CD4-positive, alpha-beta T cell treated with Interleukin-17A for 1 hour (primary cell): ENCODE measurements at places on chromosomes 5 and 9.

GRCh38 chr9:133003671-133004090 is 25.2 kb downstream of the GFI1B start:
- no peak for DNase-seq

DNA sequence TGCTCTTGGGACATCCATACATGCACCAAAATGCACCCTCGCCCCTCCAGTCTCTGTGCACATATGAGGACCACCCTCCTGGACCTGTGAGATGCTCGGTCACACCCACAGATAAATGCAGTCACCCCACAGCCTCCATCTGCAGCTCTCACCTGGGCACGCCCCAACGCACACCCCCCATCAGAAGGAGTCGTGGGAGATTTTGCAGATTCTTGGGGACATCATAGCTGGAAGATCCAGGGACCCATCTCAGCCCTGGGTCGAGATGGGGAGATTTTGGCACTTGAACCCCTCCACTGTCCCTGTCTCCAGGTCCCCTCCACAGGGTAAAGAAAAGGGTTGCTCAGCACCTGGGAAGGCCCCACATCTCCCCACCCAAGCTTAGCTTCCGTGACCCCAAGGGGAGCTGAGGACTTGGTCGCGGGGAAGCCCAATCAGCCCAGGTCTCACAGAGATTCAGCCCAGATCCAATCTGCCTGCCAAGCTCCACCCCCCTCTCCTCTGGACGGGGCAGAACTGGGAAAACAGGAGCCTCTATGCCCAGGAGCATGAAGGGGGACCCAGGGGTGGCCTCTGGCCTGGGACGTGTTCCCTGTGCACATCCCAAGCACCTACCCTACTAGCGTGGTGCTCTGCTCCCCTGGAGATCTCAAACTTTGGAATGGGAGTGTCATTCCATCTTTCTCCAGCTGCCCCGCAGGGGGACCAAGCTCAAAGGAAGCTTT is 89.2 kb upstream of the LMX1B start:
- no peak for DNase-seq

DNA sequence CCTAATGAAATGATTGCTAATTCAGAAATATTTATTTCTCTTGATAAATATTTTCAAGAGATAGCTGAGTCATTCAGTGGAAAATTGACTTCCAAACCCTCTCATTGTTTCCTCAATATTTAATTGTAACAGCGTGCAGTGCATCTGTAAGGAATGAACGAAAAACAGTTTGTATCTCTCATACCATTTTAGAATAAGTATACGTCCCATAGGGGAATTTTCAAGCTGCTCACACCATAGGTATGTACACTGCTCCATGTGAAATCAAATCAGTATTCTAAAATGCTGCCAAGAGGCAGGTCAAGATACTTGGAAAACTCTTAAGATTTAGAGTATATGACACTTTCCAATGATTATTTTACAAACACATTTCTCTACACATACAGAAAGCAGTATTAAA is 202.2 kb downstream of the ARL15 start:
- DNase-seq, result no peak

DNA sequence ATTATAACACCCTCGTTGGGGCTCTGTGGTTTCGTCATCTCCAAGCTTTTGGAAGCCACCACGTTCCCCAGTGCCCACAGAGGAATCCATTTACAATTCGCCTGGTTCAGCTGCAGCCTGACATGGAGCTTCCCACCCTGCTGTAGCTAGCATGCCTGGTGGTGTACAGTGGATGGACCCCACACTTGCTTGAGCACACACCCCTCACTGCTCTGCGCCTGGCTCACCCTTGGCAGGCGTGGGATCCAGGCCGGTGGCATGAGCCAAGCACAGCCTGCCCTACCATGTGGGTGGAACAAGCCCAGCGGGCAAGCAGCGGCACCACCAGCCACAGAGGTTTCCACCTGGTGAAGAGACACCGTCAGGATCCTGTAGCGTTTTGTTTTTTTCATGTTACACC is 1045.7 kb upstream of the CDH9 start:
- DNase-seq, result no peak

DNA sequence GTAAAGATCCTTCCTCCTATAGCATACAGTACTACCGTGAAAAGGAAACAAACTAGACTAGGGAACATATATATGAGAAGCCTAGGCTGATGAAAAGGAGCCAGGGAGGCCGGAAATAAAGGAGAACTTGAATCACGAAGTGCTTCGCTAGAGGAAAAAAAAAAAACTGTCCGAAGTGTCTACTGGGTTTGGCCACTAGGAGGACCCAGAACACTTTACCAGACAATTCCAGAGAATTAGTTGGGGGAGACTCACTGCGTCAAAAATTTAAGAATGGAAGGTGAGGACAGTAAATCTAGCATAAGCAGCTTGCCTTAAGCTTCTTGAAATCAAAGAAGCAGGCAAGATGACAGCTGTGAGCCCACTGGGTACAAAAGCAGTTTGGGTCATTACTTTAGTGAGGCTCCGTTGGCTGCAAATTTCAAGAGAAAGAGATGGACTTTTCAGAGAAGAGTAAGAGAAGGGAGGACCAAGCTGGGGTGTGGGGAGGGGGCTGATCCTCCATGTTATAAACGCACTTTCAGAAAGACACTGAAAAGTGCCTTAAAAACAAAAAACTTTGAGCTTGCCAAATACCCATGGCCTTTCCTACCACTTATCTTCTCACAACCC is 47.4 kb downstream of the P4HA2 start:
- no peak for DNase-seq

DNA sequence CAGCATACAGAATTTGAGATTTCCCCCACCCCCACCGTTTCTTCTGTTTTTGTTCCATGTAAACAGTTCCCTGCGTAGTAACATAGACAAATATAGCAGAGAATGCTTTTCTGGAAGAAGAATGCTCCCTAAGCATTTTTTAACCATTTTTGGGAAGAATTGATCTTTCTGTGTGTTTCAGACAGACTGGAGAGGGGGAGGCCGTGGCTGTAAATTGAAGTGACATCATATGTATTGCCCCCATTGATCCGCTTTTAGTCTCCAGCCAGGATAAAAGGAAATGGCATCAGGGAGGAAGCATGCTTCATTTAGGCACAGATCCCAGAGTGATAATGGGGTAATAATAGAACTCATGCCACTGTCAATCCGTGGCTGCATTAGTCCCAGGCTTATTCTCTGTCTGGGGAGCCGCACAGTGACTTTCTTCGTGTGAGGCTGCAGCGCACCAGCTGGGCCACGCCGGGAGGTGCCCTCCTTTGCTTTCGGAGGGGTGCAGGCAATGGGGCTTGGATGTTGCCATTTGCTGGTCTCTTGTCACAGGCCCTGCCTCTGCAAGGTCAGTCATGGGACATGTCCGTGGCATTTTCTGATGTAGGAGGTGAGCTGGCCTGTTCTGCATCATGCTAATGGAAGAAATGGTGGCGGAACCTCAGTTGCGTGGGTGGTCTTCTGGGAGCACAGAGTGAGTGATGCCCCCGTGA is 261.5 kb downstream of the FANCC start:
- DNase-seq, result no peak

DNA sequence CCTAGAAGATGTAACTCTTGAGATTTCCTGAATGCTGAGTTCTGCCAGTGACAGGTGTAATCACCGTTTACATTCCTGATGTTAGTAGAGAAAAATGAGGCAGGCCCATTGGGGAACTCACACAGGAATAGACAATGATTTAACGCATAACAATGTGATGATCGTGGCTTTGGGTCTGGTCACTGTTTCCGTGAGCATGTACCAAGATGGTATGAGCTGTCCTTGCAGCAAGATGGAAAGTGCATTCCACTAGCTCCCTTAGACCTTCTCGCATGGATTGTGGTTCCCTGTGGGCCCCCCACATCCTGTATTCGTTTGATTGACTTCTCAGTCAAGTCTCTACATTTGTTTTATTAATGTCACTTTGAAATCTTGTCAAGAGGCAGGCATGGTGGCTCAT is 124.0 kb upstream of the DAP start:
- no peak for DNase-seq

DNA sequence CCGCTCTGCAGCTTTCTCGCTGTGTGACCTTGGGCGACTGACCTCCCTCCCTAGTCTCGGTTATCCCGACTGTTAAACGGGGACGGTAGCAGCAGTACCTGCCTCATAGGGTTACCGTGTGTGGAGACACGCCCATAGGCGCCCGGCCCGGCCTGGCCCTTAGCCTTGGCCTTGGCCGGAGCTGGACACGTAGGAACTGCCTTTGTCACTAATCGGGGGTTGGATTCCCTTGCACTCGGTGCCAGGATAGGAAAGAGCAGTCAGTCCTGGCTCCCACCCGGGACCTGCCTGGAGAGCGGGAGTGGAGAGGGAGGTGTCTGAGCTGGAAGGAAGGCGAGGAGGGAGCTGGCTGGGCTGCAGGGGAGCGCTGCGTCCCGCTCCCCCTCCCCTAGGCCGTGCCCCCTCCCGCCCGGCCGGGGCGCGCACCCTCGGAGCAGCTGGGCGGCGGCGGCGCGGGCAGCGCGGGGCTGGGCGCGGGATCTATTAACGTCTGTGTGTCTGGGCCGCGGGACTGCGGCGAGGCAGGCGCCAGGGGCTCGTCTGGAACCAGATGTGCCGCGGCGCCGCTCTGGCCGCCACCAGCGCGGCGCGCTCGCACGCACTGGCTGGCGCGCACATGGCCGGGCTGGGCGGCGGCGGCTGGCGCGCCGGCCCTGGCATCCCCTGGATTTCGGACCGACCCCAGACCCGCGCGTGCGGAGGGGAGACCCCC is 31.7 kb downstream of the PRRX2 start:
- no peak for DNase-seq

DNA sequence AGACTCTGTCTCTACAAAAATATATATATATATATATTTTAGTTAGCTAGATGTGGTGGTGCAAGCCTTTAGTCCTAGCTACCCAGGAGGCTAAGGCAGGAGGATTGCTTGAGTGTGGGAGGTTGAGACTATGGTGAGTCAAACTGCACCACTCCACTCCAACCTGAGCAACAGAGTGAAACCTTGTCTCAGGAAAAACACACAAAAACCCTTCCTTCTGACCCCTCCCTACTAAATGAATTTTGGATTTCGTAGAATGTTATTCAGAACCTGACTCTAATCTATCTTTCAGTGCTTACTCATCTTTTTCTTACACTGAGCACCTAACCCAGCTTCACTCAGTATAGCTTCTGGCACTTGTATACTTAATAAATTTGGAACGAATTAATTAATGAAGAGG is 35.2 kb upstream of the IL7R start:
- no peak for DNase-seq

GRCh38 chr5:100518377-100518776 is 16.8 kb upstream of the FAM174A start:
- DNase-seq, result no peak

- no peak for DNase-seq
Observed at GRCh38 chr9:104092875-104093600, 1.1 kb upstream of the SMC2 start.

DNA sequence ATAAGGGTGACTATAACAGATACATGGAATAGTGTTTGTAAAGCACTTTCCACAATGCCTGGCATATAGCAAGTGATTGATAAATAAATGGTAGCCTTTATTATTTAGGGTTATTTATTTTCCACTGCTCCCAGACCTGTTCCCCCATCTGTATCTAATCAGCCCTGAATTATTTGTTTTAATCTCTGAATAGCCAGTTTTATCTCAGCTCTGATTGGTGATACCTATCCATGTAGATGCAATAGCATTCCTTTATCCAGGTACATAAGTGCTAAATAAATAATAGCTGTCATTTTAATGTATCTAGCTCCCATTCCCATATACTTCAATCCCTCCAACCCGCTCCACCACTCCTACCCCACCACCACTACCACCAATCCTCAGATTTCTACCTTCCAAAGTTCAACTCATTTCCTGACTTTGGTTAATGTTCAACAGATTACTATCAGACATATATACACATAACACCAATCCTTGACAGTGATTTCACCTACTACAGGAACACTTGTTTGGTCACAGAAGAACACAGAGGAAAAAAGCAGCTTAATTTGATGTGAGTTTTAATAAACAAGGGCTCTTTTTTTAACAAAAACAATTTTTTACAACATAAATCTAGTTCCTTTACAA is 14.0 kb downstream of the PRKAA1 start:
- DNase-seq, result no peak

DNA sequence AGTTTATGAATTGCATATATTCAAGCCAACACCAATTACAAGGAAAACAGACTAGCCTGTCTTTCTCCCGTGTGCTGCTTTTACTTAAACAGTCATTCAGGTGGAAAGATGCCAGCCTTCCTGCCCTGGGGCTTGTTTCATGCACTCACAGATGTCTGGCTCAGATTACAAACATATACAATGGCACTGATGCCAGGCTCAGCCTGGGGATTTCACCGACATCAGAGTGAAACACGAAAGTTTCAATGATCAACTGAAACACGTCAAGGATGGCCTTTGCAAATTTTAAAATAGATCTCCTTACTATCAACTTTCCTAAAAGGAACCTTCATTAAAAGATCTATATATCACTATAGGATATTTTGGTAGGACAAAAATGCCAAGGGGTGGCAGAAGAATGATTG is 1576.5 kb downstream of the EFNA5 start:
- no peak for DNase-seq

DNA sequence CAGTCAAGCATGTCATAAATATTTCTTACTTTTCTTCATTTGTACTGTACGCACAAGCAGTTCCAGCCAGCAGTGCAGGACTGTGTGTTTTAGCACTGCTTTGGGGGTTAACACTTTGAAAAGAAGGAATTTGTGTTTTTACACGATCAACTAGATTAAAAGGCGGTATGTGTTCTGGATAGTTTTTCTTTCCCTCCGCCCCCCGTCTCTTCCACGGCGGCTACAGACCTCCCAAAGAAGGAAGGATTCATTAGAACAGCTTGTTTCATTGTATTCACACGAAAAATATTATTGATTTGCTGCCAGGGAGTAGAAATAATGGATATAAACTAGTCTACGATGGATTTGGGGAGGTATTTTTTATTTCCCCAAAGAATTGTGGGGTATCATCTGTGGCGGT is 336.8 kb upstream of the RFX3 start:
- DNase-seq, result no peak

- DNase-seq, result no peak
Observed at GRCh38 chr5:140558542-140558941, 1.3 kb upstream of the SRA1 start.

GRCh38 chr5:95948631-95949030 is 13.0 kb downstream of the ELL2 start:
- DNase-seq, result no peak

GRCh38 chr5:145925803-145926202 is 10.6 kb upstream of the SH3RF2 start:
- DNase-seq, result no peak

DNA sequence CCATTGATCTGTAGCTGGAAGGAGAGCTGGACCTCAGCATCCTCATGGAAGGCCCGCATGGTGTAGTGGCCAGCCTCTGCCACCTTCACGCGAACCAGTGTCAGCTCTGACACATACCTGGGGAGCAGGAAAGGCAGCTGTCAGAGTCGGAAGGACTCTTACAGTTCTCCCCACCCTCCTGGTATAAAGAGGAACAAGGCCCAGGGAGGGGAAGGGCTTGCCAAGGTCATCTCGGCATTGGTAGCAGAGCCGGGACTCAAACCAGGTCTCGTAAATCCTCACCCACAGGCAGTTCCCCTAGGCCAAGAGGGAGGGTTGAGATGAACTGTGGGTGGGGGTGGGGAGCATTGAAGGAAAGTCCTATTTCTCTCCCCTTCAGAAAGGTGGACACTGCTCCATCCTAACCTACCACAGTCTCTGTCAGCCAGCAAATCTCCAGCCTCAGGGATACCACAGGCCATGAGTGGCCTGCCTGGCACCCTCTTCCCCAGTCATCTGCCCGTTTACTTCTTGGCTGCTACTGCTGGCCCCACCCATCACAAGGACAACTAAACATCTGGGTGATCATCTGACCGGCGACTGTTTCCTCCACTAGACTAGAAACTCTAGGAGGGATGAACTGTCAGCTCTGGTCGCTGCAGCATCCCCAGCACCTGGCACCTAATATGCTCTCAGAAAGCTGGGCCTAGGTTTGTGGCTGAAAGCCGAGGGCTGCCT is 23.5 kb downstream of the PDGFRB start:
- no peak for DNase-seq
